ENCODE measurements at places on chromosomes 1 and 21.

DNA sequence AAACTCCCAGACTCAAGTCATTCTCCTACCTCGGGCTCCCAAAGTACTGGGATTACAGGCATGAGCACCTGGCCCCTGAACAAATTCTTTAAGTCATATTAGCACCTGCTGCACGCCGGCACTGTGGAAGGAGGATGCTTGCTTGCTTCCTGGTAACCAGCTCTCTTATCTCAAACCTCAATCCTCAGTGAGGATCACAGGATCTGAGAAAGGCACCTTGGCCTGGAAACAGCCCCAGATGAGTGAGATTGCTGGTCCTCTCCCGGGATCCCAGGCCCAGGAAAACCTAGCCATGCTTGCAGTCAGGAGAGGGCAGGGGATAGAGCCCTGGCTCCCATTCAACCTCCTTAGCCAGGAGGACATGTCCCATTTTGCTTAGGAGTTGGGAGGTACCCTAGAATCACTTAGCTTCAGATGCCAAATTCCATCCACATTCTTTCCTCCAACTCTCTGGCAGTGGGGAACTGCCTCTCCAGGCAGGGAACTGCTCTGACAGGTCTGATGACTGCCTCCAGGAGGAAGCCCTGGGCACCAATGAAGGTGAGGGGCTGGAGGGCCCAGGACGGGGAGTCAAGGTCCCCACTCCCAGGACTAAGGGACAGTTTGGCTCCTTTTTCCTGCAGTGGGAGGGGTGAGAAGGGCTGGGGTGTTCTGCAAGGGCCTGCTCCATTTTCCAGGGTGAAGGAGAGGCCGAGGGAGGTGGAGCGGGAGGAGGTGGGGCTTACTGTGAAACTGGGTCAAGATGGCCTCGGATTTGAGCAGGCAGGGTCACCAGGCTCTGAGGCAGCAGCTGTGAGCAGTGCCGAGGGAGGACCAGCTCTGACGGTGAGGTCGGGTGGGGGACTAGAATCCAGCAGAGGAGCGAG, 9.5 kb downstream of the GPR37L1 start:
- DNase-seq = no peak

DNA sequence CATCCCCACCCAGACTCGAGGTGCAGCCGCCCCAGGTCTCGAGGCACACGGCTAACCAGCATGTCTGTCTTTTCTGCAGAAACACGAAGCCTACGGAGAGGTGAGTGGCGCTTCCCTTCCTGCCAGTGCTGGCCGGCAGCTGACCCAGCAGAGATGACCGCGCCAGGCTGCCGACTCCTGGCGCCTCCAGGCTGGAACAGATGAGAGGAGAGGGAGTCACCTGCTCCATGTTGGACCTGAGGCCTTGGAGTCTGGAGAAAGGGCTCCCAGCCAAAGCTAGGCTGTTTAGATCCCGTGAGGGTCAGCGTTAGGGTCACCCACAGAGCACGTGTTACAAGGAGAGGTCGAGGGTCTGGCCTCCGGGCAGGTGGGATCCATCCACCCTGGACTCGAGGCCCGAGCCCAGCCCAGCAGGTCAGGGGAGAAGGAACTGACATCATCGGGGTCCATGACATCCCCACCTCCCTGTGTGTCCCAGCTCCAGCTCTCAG, 14.9 kb downstream of the COL6A2 start:
- DNase-seq = no peak

- no peak for DNase-seq
Measured at GRCh38 chr1:46595127-46595526, 8.9 kb downstream of the MKNK1 start.

- no peak for DNase-seq
Measured at GRCh38 chr1:162422662-162423375, 10.9 kb upstream of the SH2D1B start.

DNA sequence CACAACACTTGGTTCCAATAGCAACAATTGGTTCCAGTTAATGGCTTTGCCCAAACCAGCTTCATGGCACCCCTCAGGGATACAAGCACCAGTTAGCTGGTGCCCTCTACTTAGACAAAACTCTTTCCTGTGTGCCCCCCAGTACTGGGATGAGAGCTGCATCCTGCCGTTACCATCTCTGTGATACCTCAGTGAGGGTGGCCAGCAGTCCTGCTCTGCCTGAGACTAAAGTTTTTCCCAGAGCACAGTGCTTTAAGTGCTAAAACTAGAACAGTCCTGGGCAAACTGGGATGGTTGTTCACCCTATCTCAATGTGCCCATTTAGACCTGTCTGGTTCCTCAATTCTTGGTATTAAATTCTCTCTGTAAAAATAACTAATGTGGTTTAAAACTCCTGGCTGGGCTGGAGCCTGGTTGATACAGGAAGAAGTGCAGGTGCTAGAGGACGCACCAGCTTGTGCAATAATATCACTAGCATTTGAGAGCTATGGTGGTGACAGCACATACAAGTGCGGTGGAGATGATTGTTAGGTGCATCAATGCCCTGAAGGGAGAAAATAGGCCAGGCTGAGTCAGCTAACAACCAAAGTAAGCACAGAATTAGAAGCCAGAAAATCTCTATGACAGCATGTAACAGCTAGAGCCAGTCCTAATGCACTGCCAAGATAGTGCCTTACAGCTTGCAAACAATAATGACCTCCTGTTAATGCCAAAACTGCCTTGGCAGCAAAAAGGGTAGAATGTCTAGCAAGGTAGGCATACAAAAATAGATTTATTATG, 179.8 kb upstream of the GALNT2 start:
- no peak for DNase-seq

GRCh38 chr1:154720328-154721297, 112.6 kb upstream of the ADAR start:
- no peak for DNase-seq

GRCh38 chr1:236108027-236108648, 34.2 kb upstream of the GPR137B start:
- no peak for DNase-seq

DNA sequence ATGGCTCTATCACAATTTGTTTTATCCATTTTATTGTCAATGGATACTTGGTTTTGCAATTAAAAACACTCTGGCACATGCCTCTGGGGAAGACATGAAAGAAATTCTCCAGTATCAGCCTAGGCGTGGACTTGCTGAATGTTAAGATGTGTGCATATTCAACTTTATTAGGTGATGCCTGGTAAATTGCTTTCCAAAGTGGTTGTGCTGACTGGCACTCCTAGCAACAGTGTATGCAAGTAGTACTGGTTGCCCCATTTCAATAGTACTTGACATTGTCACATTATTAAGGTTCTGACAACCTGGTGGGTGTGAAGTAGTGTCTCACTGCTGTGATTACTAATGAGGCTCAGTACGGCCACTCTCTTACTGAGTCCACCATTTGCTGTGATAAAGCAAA, 48.1 kb downstream of the BEND5 start:
- DNase-seq = no peak

- no peak for DNase-seq
Measured at GRCh38 chr1:40712405-40712944, 21.0 kb downstream of the NFYC start.

- DNase-seq = no peak
Measured at GRCh38 chr1:211088156-211088555, 45.8 kb downstream of the KCNH1 start.

GRCh38 chr1:82260666-82261065, 459.9 kb downstream of the ADGRL2 start:
- no peak for DNase-seq

DNA sequence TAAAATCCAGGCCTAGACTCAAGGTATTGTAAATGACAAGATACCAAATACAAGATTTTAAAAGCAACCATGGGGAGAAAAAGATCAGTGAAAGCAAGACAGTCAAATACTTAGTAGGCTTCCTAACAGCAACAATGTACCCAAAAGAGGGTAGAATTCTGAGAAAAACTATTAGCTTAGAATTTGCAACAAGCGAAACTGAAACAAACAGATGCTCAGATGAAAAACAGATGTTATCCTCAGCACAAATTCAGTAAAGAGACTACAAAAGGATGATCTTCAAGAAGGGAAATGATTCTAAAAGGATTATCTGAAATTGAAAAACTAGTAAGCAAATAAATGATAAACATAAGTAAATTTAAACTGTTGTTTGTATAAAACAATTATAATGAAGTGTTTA, 40.0 kb downstream of the PDC start:
- DNase-seq = no peak

DNA sequence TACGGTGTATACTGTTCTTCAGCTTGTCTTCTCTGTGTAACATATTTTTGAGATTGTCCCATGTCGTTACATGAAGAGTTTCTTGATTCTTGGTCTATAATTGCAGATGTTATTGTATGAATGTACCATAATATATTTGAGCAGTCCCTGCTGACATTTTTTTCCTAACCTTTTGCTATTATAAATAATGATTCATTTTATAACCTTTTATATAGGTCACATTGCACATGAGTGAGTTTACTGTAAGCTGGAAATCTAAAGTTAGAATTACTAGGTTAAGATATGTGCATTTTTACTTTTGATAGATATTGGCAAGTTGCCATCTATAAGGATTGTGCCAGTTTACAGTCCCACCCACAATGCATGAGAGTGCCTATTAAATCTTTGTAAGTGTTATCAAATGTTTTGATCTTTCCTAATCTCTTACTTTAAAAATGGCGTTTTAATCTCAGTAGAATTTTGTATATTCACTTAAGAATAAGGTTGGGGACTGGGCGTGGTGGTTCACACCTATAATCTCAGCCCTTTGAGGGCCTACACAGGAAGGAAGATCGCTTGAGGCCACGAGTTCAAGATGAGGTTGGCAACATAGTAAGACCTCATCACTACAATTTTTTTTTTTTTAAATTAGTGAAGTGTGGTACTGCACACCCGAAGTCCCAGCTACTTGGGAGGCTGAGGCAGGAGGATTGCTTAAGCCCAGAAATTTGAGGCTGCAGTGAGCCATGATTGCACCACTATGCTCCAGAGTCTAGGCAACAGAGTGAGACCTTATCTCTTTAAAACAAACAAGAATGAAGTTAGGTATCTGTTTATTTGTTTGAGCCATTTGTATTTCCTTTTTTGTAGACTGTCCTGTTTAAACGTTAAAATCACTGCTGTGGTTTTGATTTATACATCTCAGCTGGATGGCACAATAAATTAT, 36.5 kb downstream of the ZMYM1 start:
- DNase-seq = no peak

Measured in activated T-cell treated with anti-CD3 and anti-CD28 coated beads, Interleukin-2, amount 50 U/mL, for 1 hour (primary cell).